Right kidney (tissue), 9 donors: ENCODE measurements at places on chromosomes 13 and 19.

GRCh38 chr13:71368336-71368735 is 498.7 kb downstream of the DACH1 start:
- DNase-seq, result no peak

DNA sequence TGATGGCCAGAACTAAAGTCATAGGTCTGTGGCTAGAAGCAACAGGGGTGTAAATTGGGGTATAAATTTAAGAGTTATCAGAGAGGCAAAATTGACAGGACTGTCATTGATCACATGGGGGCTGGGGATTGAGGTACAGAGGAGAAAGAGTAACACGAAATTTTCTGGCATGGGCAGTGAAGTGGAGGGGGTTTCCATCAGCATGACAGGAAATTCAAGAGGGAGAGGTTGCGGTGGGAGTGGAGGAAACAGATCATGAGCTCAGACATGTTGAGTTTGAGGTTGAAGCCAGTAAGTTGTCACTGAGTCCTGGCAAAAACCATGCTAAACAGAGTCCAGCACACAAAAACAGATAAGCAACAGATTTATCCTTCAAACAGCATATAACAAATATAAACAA is 192.1 kb upstream of the TSC22D1 start:
- DNase-seq, result no peak

DNA sequence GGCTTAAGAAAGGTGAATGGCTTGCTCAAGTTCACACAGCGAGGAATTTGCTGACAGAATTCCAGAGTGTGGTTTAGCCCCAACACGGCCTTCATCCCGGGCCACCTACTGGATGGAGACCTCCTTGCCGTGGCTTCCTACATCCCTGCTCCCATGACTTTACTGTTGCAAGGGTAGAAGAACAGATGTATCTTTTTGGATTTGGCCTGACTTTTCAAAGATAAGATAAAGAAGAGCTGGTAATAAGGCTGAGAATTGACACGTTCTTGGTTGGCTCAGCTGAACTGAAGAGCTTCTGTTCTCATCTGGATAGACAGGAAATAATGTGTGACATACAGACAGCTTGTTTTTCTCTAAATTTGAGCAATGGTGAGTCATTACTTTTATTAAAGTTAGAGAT is 113.1 kb downstream of the KLF5 start:
- no peak for DNase-seq

DNA sequence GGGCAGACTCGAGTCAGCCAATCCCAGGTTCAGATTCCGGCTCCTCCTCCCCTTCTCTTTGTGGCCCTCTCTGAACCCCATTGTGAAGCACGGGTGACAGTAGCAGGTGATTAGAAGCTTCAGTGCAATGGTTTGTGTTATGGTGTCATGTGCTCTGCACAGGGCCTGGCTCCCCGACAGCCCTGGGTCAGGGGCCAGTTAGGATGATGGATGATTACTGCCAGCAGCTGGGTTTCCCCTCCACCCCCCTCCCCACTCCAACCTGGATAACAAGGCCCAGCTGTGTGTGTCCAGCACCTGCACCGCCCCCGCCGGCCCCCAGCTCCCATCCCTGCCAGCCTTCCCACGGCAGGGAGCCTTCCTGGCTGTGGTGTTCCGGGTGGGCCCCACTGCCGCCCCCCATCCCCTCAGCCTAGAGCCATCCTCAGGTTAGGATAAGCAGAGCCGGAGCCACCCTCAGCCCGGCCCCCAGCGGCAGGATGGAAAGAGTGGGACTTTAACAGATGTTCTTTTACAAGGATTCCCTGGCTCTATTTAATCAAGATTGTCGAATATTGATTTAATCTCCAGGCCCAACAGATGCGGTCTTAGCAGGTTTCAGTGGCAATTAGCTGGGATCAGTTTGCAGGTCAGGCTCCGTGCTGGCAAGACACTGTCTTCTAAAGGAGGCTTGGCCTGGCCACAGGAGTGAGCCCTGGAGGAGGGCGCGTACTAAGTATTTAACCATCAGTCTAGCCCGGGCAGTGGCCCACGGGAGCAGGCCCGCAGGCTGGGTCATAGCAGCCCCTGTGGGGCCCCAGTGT is 156.2 kb downstream of the SIPA1L3 start:
- peak; percentile 49 for DNase-seq

DNA sequence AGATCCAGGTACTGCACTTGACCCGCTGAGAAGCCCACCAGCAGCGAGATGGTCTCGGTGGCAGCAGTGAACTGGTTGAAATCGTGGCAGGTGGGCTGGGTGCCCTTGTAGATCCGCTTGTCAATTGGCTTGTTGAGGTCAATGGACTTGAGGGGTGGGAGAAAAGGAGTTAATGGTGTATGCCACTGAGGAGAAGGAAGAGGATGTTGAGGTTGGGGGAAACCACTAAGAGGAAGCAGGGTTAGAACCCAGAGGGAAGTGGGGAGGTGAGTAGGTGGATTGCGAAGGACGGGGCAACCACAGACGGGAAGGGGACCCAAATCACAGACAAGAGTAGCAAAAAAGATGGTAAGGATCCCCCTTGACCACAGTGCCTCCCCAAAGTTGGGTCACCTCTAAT is 1.7 kb downstream of the DMWD start:
- no peak for DNase-seq

GRCh38 chr19:47891923-47892666 is 6.0 kb upstream of the SULT2A1 start:
- no peak for DNase-seq

GRCh38 chr19:15923702-15924101 is 10.6 kb downstream of the CYP4F11 start:
- DNase-seq, result no peak

DNA sequence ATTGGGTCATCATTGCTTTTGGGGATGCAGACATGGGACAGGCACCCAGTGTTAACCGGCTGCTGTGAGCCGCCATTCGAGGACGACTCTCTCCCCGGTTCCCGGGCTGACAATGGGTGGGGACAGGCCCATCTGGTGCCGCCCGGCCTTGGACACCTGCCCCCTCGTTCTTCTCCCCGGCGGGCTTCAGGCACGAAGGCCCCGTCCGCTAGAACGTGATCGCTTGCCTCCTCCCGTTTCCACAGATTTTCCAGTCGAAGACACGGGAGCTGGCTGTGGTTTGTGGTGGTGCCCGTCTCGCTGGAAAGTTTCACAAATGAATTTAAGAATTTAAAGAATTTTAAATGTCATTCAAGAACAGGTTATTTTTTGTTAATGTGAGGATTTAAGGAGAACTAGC is 2.0 kb downstream of the PALM start:
- no peak for DNase-seq

- peak; percentile 83 for DNase-seq
These were observed 41.0 kb downstream of the PDE4A start for GRCh38 chr19:10461047-10461949.

- DNase-seq, result no peak
These were observed 35.3 kb upstream of the AMER2 start for GRCh38 chr13:25207291-25207810.

DNA sequence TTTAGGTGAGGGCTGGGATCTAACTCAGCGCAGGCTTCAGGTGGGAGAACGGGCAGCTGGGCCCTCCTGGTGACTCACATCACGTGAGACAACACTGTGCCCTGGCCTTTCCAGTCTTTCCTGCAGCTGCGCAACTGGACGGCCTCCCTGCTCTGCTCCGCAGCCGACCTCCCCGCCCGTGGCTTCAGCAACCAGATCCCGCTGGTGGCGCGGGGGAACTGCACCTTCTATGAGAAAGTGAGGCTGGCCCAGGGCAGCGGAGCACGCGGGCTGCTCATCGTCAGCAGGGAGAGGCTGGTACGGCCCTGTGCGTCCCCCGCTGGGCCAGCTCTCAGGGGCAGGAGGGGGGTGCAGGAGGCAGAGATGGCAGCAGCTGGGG is 8.8 kb downstream of the SPPL2B start:
- peak; percentile 76 for DNase-seq

GRCh38 chr13:73387318-73387717 is 328.5 kb downstream of the KLF5 start:
- DNase-seq, result no peak

DNA sequence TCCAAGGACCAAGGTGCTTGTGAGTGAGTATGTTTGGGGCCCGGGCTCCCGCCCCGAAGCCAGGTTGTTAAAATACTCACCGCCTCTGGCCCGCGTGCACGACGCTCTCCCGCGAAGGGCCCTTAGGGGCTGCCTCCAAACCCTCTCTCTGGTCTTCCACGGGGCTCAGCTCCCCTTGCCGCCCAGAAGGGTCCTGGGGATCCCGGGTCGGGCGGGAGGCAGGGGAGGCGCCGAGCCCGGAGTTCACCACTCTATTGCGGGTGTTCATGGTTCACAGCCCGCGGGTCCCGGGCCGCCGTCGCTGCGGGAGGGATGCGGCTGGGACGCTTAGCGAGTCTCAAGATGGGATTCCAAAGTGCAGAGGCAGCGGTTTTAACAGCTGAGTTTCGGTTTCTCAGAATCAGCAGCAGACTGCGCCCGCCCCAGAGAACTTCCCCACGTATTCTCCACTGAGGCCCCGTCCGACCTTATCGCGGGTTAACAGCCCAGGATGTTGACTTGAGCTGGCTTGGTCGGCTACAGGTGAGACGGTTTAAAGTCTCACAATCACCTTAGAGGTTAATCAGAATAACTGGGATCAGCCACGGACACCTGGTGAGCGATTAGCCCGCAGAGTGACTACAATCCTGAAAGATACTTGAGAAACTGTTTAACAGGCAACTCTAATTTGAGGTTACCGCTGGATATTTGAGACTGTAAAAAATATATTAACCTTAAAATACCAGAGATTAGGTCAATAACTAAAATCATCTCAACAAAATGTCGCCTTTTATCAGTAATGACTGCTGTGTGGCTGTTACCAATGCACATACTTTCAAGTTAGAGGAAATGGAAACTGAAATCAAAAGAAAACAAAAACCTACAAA is at the start of gene EPSTI1:
Gene EPSTI1, minus strand, starts transcription at position 344 of the 866 bp plus-strand sequence. Its CDS starts 76 bp downstream, at position 268.
- peak; percentile 86 for DNase-seq

DNA sequence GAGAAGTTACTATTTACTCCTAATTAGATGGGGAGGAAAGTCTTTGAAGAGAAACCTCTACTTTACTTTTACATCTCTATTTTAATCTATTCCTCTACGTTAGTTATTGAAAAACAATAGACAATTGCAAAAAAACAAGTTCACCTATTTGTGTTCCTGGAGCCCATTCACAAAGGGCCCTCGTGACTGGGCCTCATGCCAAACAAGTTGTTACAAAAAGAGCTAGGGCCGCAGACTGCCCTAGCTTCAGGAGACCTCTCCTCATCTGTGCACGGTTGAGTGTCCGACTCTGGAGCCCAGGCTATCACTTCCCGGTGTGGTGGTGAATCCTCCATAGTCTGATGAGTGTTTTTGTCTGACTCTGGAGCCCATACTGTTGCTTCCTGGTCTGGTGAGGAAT is 190.9 kb downstream of the ZNF486 start:
- no peak for DNase-seq

DNA sequence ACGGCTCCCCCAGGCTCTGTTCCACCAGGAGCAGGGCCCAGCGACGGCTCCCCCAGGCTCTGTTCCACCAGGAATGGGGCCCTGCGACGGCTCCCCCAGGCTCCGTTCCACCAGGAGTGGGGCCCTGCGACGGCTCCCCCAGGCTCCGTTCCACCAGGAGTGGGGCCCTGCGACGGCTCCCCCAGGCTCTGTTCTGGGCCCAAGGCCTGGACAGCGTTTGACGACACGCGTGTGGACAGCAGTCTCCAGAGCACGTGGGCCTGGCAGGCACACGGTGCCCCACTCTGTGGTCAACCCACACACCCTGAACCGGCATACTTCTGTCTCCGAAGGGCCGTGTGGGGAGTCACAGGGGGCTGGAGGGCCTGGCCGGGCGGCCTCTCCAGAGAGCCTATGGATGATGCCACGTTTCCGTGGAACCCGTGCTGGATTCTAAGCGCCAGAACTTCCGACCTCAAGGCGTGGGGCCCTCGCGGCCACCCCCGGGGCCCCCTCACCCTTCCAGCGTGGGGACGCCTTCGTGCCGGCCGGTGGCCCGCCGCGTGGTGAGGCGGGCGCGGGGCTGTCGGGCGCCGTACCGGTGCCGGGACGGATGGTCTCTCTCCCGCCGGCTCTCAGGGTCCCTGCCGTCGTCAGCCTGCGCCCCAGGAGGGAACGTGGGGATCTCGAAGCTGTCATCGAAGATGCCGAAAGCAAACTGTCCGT is 11.6 kb downstream of the FGF22 start:
- DNase-seq, result no peak

- DNase-seq, result no peak
These were observed 41.3 kb upstream of the SLC7A9 start for GRCh38 chr19:32910874-32911273.

- peak; percentile 88 for DNase-seq
These were observed 26.3 kb upstream of the SIGLEC11 start for GRCh38 chr19:49987159-49987698.

- no peak for DNase-seq
These were observed 77.9 kb downstream of the CACNA1A start for GRCh38 chr19:13428352-13428751.

GRCh38 chr19:1064661-1065605 is 2.0 kb upstream of the ARHGAP45 start:
- DNase-seq, result peak; percentile 80

GRCh38 chr13:52070929-52071523 is 46.5 kb downstream of the UTP14C start:
- no peak for DNase-seq

DNA sequence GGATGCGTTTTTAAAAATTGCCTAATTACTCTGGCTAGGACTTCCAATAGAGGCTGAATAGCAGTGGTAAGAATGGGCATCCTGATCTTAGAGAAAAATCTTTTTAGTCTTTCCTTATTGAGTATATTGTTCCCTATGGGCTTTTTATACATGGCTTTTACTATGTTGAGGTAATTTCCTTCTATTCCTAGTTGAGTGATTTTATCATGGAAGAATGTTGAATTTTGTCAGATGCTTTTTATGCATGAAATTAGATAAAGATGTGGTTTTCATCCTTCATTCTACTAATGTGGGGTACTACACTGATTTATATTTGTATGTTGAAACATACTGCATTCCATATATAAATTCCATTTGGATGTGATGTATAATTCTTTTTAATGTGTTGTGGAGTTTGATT is 2673.8 kb downstream of the PCDH9 start:
- no peak for DNase-seq

- no peak for DNase-seq
These were observed 3.4 kb downstream of the SF3A2 start for GRCh38 chr19:2239771-2240770.

DNA sequence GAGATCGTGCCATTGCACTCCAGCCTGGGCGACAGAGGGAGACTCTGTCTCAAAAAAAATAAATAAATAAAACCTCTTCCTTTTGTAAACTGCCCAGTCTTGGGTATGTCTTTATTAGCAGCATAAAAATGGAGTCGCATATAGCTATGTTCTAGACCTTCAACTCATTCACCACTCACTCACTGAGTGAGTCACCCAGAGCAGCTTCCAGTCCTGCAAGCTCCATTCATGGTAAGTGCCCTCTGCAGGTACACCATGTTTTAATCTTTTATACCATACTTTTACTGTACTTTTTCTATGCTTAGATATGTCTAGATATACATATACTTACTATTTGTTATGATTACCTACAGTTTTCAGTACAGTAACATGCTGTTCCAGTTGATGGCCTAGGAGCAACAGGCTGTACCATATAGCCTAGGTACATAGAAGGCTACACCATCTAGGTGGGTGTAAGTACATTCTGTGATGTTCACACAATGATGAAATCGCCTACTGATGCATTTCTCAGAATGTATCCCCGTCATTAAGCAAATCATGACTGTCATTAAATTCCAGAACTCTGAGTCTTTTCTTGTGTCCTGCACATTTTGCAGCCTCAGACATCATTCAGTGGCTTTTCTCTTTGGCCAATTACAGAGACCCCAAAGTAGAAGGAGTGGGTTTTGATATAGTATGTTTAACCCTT is 13.7 kb upstream of the FARP1 start:
- no peak for DNase-seq

- no peak for DNase-seq
These were observed 45.4 kb downstream of the CCL25 start for GRCh38 chr19:8097681-8098567.

- no peak for DNase-seq
These were observed 140.4 kb downstream of the COL4A1 start for GRCh38 chr13:110166598-110166997.
